Activated CD4-positive, alpha-beta T cell treated with anti-CD3 and anti-CD28 coated beads, Interleukin-2, amount 10 ng/mL, durations not matched to agents 7 days and 5 days (primary cell): ENCODE measurements at places on chromosomes 12 and 14.

- DNase-seq: peak; percentile 27
Observed at GRCh38 chr12:64273527-64274403, 51.7 kb upstream of the KICS2 start.

DNA sequence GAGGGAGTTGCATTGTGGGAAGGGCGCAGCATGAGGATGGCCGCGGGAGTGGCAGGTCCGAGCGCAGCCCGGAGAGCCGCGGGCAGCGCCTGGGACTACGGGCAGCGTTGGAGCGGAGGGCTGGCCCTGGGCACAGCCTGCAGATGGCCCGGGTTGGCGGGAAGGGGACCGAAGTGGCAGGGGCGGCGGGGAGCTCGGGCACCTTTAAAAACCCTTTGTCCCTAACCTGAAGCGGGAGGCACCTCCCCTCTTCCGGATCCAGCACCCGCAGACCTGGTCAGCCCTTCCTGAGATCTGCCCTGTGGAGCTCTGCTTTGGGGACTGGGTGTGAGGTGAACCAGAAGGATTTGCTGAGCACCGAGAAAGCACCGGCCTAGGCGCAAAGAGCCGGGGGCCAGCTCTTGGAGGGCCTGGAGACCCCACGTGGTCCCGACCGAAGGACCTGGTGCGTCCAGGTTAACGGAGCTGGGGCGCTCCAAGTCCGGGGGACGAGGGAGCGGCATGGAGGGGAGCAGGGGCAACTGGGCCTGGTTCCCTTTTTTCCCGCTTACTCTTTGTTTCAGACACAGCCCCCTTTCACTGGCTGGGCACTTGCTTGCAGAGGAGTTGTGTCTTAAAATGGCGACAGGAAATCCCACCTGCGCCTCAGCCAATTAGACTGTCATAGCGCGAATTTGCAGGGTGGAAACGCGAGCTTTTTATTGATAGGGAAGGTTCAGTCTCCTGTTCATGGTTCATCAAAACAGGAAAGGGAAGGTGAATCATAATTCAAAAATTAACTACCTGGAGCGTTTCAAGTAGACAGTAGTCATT is 792 bp upstream of the SLC38A1 start:
- peak; percentile 72 for DNase-seq

GRCh38 chr12:53791735-53792326 is 40.1 kb upstream of the CISTR start:
- peak; percentile 32 for DNase-seq

- DNase-seq: no peak
Observed at GRCh38 chr12:63424671-63425070, 243.6 kb downstream of the DPY19L2 start.

- DNase-seq: no peak
Observed at GRCh38 chr14:67663633-67664032, 10.8 kb downstream of the VTI1B start.

DNA sequence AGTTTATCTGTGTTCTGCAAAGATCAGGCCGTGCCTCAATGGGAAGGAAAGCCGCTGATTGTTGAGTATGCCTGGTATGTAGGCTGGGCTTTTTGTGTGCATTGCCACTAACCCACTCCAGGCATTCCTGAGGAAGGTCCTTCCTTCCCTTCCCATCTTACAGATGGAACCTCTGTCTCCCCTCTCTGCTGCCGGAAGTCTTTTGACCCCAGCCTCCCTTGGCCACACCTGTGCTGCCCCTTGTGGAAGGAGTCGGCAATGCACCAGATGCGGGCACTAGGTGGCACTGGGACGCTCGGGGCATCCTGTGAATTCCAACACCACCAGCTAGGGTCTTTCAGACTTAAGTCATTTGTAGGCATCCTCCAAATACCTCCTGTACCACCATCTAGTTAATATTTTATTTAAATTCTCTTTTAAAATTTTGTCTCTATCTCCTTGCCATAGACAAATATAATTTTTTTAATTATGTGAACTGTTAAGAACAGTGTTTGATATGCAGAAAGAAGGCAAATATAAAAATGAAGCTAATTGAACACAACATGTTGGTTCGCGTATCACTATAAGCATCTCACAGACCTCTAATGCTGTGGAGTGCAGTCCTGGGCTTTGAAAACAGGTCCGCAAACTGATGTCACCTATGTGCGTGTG is 99.6 kb downstream of the RIN3 start:
- DNase-seq: peak; percentile 57

GRCh38 chr14:42806909-42807315 is 1200.2 kb downstream of the LRFN5 start:
- no peak for DNase-seq

- DNase-seq: no peak
Observed at GRCh38 chr12:70849265-70849960, 71.1 kb downstream of the PTPRR start.

- no peak for DNase-seq
Observed at GRCh38 chr12:108563804-108564151, 1.4 kb downstream of the ISCU start.

DNA sequence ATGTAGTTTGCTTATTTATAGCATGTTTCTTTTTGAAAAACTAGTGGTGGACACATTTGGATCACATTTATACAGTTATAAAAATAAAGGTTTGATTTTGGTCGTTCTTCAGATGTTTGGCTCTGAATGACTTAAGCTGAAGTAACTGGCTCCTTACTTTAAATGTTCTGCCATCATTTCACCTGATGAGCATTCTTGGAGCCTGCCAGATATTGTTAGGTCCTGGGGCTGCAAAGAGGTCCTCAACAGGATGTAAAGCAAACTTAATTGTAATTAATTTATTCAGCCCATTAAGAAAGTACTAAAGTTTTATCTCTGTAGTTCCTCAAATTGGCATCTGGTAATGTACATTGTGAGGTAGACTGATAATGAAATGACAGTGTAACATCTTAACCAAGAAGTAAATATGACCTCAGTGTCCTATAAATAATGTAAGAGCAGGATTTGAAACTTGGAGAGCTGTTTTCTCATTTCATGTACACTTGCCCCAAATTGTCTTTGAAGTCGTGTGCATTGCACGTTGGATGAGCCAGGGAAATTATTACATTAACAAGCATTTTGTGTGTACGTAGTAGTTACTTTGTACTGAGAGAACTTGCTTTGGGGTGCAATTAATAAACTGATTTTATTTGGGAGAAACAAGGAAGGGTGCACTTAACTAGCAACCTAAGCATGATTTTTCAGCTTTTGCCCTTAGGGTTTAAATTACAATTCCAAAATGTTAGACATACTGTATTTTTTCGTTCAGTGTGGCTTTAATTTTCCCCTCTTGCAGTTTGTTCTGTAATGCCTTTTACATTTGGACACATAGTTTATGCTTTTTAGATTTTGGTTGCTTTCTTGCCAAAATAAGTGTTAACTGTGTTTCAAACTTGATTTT is 7.5 kb downstream of the EIF5 start:
- DNase-seq: no peak

DNA sequence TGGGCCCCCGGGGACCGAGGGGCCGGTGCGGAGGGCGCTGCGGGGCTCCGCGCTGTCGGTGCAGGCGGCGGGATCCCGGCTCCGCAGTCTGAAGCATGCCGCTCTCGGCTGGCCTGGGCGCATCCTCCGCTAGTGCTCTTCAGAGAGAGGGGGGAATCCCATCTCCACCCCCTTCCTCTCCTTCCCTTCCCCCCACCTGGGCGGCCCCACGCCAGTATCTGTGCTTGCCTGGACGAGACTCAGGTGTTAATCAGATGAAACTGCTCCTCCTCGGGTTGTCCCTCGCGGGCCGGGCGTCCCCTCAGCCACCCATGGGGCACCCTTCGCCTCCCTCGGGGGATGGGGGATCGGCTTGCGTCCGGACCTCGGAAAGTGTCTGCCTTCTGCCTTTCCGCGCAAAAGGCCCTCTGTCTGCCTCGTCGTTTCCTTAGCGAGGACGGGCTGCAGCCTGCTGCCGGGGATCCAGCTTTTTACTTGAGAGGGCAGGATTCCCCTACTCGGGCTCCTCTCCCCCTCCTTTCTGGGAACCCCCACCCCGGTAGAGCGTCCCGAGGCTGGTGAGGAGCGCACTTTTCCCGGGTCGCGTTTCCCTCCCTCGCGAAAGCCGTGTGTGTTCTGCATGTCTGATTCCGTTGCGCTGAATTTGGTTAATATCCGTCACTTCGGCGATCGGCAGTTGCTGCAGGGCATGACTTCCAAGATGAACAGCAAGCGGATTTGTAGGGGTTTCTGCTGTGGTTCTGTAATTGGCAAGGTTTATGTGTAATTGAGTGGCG is 1.1 kb downstream of the GPHN start:
- peak; percentile 43 for DNase-seq
